ENCODE measurements at places on chromosomes 5 and 9. TPM values are rescaled to one million over a fixed set of nuclear protein-coding genes. Genes with fewer than 3 reads are reported as not detected.

DNA sequence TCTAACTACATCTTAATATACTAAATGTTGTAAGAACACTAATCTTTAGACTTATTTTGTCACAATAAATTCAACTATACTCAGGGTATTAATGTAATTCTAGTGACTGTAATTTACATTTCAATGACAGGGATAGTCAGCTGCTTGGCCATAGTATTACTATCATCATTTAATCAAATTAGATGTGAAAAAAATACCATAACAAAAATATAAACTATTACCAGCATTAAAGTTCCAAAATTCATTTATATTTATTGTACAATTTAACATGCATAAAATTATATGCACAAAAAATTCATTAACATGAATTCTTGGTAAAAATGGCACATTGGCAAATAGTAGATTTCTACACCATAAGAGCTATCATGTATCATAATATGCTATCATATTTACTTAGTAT lies 28.9 kb downstream of the FNIP1 start:
- DNase-seq: no peak

DNA sequence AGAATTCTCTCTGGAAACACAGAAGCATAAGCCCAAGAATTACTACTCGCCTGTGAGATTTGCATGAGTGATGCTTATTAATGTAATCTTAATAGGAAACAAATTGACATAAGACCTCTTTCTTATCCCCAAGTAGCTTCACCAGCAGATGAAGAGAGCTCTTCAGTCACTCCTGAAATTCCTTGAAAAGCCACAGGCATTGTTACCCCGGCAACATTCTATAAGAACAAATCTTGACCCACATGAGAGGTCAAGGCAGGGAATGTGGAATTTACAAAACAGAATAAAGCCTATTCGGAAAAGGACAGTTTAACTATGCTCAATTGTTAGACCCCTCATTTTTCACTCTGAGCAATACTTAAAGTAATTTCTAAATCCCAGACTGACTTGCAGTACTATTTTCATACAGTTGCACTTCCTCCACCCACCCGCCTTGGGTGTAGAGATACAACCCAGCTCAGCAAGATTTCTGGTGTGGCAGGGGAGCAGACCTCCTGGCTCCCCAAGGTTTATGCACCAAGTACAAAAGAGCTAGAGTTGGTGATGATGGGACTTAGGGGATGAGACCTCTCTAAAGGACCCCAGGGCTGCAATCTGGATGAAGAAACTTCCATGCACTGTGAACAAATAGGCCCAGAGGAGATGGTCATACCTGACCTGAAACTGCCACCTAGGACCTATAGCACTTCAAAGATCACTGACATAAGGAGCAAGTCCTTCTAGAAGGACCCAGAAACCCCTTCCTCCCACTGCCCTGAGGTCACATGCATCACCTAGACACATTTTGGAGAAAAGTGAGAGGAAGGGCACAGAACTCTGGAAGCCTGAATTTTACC lies 242.1 kb downstream of the ZNF608 start:
- DNase-seq: no peak

DNA sequence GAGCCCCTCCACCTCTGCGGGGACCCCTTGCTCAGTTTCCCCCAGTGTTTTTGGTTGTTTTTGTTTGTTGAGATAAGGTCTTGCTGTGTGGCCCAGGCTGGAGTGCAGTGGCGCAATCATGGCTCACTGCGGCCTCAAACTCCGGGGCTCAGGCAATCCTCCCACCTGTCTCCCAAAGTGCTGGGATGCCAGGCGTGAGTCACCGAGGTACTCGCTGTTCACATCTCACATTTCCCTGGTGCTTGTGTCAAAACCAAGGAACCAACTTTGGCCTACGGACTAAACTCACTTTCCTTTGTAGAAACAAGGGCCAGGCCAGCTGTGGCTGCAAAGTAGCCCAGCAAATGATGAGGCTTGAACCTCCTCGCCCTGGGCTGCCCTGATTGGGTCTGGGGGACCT lies 9.7 kb upstream of the AJM1 start:
- DNase-seq: no peak

DNA sequence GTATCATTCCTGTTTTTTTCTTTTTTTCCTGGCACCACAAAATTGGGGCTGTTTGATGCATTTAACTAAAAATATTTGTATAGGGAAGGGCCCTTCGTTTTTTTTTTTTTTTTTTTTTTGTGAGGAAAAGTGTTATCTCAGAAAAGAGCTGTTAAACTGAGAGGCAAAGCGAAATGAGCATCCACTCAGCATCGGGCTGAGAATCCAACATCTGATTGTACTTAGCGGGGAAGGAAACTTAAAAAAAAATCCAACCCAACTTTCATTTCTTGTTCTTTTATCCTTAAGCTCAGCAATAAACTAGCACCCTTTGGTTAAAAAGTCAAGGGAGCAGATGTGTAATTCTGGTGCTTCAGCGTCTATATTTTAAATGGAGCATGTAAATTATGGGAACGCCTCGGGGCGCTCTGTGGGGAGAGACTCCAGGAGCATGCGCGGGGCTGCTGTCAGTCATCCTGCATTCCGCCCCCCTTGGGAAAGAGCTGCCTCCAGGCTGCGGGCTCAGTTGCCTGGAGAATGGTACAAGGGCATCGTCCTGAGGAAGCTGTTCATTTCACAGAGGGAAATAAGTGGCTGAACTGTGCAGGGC lies 33.3 kb downstream of the DMRT2 start:
- DNase-seq: no peak

DNA sequence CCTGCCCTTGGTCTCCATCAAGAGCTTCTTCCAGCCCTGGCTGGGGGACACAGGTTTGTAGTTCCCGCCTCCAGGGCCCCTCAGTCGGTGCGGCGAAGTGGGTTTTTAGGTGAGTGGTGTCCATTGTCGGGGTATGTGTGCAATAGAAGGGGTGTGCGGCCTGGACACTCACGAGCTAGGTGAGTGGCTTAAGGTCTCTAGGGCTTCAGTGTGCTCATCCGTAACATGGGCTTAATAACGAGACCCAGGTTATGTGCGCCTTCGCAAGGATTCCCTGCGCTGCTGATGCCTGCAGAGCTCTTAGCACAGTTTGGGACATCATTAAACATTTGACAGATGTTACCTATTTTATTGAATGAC lies 656 bp downstream of the CEP78 start:
- DNase-seq: no peak

- DNase-seq: no peak
Observed at GRCh38 chr9:101354765-101355708, 29.8 kb downstream of the BAAT start.

- no peak for DNase-seq
Observed at GRCh38 chr9:75996726-75997125, 106.3 kb downstream of the PCSK5 start.

GRCh38 chr5:142204219-142204618 lies 95.6 kb downstream of the NDFIP1 start:
- no peak for DNase-seq

DNA sequence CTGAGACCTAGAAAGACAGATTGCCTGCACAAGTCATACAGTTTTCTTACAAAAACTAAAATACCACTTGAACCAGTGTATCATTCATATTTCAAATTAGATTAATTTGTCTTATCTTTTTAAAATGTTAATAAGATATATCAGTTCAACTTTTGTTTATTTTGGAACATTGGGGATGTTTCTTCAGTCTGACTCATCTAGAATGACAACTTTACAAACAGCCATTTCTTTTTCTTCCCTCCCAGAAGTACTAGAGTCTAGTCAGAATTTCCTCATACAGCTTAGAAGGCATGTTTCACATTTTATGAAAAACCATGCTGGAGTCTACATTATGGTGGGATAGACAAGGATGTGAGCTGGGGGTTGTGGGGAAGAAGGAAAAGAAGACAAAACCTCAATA lies 262.5 kb downstream of the NFIB start:
- peak; percentile 5 for DNase-seq

GRCh38 chr5:72402959-72403628 lies 82.9 kb downstream of the PTCD2 start:
- no peak for DNase-seq

DNA sequence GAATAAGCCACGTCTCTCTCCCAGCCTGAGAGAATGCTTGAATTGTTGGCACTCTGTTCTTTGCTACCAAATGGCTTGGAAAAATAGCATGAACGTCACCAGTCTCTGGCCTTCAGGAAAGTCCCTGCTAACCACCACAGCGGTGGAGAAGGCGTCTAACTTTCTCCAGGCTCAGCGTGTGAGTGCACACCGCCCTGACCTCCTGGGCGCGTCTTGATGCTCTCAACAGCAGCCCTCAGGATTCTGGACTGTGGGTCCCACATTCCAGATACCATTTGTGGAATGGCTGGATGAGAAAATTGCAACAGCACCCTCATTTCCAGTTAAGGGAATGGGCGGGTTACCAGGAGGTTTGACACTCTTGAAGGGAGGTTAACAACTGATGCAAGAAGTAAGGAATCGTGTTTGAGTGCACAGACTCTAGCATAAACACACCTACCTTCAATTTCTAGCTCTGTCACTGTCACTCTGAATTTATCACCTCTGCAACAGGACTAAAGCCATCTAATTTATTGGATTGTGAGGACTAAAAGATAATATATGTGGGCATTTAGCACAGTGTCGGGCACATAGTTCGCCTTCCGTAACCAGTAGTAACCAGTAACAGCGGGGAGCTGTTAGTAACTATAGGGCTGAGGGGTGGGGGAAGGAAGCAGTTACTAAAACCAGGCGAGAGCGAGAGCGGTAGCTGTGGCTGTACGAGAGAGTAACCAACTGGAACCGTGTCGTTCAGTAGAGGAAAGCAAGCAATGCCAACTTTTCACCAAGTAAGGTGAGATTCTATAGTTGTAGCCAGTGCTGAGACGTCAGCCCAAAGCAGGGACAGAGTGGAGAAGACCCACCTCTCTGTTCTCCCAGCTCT lies 807 bp upstream of the PLGRKT start:
- peak; percentile 66 for DNase-seq

GRCh38 chr5:17222664-17223063 lies 5.2 kb downstream of the BASP1 start:
- DNase-seq: peak; percentile 54

DNA sequence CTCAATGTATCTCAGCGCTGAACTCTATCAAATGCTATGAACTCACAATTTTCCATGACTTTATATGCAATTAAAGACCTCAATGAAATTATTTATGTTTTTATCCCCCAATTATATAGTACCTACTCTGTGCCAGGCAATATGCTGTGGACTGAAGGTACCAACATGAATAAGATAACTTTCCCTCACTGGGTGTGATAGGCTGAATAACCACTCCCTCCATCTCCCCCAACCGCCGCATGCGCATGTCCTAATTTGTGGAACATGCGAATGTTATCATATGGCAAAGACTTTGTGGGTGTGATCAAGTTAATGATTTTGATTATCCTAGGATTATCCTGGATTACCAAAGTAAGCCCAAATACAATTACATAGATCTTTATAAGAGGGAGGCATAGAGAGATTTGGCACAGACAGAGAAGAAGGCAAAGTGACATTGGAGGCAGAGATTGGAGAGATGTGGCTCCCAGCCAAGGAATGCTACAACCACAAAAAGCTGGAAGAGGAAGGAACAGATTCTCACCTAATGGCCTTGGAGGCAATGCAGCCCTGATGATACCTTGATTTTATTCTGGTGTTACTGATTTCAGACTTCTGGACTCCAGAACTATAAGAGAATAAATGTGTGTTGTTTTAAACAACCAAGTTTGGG lies 149.1 kb upstream of the VCAN start:
- DNase-seq: no peak

DNA sequence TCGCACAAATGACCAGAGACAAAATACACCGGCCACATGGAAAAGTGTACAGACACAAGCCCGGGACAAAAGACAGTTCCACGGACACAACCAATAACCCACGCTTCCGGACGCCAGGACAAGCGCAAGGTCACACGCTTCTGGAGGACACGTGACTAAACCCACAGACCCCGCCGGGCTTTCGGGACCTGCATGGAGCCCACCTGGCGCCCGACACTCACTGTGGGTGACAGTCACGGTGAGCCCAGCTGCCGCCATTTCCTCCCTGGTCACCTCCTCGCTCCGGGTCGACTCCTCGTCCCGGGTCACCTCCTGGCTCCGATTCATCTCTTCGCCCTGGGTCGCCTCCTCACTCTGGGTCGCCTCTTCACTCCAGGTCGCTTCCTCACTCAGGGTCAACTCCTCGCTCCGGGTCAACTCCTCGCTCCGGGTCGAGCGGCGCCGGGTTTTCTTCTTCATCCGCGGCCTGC lies 470 bp downstream of the BAG1 start:
- peak; percentile 38 for DNase-seq

- no peak for DNase-seq
Observed at GRCh38 chr5:52796516-52797103, 8.9 kb downstream of the ITGA1 start.

DNA sequence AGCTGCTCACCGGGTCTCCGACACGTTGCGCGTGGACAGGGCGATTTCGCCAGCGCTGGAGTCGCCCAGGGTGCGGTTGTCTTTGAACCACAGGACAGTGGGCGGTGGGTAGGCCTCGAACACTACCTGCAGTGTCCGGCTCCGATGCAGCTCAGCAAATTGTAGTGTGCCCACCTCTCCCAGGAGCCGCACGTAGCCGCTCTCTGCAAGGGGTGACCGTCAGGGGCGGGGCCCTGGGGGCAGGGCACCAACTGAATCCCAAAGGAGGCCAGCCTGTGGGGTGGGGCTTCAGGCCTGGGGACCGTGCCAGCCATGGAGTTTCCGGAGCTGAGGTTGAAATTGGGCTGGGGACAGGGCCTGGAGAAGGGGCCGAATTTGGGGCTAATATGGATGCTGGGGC lies 22.9 kb downstream of the PDGFRB start:
- no peak for DNase-seq

GRCh38 chr9:96057155-96057554 lies 181.7 kb downstream of the ERCC6L2 start:
- no peak for DNase-seq

GRCh38 chr9:2367970-2368369 lies 253.6 kb upstream of the VLDLR start:
- no peak for DNase-seq

GRCh38 chr9:107706701-107707427 lies 217.3 kb upstream of the KLF4 start:
- DNase-seq: no peak

DNA sequence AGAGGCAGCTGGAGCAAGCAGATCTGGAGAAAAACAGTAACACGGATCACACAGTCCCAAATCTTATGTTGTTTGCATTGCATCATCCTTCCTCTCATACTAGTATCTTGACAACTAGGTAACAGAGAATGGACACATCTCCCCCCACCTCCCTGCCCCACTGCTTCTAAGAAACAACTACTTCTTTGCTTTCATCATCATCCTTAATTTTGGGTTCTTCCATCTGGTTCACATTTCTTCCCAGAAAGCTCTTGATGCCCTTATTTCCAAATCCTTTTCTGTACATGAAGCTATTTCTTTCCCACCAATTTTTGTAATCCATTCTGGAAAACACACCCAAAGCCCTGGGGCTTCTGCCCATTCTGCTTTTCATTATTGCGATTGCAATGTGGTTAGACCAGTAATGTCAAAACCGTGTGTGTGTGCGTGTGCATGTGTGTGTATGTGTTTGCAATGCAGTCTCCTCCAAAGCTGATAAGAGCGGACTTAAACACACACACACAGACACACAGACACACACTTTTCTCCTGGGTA lies 254.7 kb upstream of the SLC30A5 start:
- DNase-seq: peak; percentile 6

The ARID3C gene
- total RNA-seq: not detected

The SLC45A2 gene
- not detected for total RNA-seq

The PCDHB13 gene
- 0.32 TPM for total RNA-seq

The TERT gene
- not detected for total RNA-seq

The HK3 gene
- total RNA-seq: not detected

The TRMT10B gene
- total RNA-seq: 2.2 TPM

The RLN2 gene
- total RNA-seq: 0.43 TPM

The SOX30 gene
- not detected for total RNA-seq

The PCDHGB5 gene
- total RNA-seq: 25.0 TPM

The WDR31 gene
- 0.32 TPM for total RNA-seq

The DNLZ gene
- total RNA-seq: 8.2 TPM

The CXCL14 gene
- total RNA-seq: not detected

The GAS1 gene
- total RNA-seq: 136 TPM

Measured in fibroblast of villous mesenchyme (primary cell).